ENCODE measurements at places on chromosomes 5 and 9.

DNA sequence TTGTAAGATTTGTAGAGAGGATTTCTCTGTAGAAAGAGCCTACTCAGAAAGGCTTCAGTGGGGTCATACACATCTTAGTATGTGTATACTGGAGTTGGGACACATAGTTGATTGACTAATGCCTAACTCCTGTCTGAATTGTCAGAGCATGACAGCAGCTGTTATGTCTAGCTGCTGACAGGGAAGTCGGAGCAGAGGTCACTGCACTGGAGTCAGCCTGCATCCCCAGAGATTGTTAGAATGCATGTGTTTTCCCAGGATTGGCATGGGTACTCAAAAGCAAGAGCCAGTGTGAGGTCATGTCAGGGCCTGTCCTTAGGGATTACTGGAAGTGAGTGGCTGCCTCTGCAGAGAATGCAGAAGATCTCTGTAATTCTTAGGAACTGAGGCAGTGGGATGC is 82.7 kb downstream of the ITGA1 start:
- no peak for DNase-seq

GRCh38 chr5:38401145-38401544 is 142.8 kb downstream of the EGFLAM start:
- DNase-seq: no peak

GRCh38 chr5:38636626-38637025 is 80.2 kb upstream of the LIFR start:
- DNase-seq: no peak

- DNase-seq: no peak
Observed at GRCh38 chr5:155004138-155004744, 9.3 kb upstream of the KIF4B start.

- no peak for DNase-seq
Observed at GRCh38 chr5:44885903-44886302, 77.2 kb downstream of the MRPS30 start.

- peak; percentile 92 for DNase-seq
Observed at GRCh38 chr5:109455598-109456096, 45.9 kb upstream of the PJA2 start.

- no peak for DNase-seq
Observed at GRCh38 chr9:127098916-127099553, 23.4 kb downstream of the ANGPTL2 start.

- no peak for DNase-seq
Observed at GRCh38 chr5:19258686-19259085, 729.3 kb downstream of the CDH18 start.

- no peak for DNase-seq
Observed at GRCh38 chr5:61051267-61051666, 106.3 kb downstream of the NDUFAF2 start.

- no peak for DNase-seq
Observed at GRCh38 chr9:38205279-38205678, 136.3 kb upstream of the SHB start.

- no peak for DNase-seq
Observed at GRCh38 chr5:36440300-36440699, 138.6 kb upstream of the RANBP3L start.

GRCh38 chr9:121818016-121818661 is 166.7 kb downstream of the DAB2IP start:
- DNase-seq: no peak

GRCh38 chr5:122114501-122114900 is 14.8 kb upstream of the ZNF474 start:
- DNase-seq: no peak

DNA sequence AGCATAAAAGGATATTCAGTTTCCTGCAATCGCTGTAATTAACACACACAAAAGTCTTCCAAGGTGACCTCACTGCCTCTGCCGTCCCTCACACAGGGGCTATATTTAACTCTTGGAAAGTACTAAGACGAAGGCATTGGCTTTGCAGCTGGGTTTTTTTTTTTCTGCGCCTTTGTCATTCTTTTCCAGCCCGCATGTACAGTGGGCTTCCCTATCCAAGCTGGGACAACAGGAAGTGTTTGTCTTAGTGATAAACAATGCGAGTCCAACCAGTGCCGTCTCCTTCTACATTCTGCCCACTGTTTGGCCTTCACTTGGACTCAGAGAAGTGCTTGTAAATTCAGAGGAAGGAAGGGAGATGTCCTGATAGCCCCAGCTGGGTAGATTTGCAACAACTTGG is 17.6 kb downstream of the AFAP1L1 start:
- no peak for DNase-seq

- no peak for DNase-seq
Observed at GRCh38 chr5:79518718-79519117, 4.8 kb upstream of the HOMER1 start.

GRCh38 chr9:7976167-7976755 is 176.7 kb upstream of the DMAC1 start:
- no peak for DNase-seq

- DNase-seq: no peak
Observed at GRCh38 chr9:134390947-134391318, 64.7 kb downstream of the RXRA start.

DNA sequence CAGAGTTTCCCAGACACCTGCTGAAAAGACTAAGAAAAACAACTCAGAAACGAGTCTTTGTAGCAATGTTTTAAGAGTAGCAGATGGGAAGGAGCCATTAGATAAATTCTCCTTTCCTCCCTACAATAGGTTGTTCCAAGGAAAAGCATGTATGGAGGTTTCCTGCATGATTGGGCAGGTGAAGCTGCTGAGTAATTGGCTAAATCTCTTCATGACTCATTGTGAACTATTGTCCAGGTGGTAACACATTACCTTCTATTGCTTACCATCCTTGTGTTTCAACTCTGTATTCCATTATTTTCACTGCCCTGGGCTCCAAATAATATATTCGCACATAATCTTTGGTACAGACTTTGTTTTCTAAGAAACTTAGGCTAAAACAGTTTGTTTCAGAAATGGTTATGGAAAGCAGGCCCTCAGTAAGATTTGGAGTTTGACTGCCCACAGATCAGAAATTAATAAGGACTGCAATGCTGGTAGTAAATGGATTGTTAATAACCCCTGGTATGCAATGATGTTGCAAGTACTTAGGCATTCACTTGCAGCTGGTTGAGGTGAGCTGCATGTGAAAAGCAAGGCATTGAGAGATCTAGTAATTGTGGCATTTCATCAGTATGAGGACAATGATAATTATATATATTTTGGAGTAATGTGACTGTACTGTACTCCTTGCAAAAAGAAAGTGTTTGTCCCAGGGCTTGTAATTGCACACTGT is 281.4 kb upstream of the VLDLR start:
- peak; percentile 59 for DNase-seq

DNA sequence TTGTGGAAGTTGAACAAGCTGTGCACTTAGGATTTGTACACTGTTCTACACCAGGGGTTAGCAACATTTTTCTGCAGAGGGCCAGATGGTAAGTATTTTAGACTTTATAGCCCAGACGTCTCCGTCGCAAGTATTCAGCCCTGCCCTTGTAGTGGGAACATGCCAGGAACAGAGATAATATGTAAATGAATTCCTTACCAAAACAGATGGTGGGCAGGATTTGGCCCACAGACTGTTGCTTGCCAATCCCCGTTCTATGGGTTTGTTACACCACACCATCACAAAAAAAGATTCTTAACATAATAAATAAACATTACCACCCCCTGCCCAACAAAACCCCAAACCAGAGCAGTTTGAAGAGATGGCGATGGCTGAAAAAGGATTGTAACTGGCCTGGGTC is 74.3 kb downstream of the AMBP start:
- DNase-seq: no peak

DNA sequence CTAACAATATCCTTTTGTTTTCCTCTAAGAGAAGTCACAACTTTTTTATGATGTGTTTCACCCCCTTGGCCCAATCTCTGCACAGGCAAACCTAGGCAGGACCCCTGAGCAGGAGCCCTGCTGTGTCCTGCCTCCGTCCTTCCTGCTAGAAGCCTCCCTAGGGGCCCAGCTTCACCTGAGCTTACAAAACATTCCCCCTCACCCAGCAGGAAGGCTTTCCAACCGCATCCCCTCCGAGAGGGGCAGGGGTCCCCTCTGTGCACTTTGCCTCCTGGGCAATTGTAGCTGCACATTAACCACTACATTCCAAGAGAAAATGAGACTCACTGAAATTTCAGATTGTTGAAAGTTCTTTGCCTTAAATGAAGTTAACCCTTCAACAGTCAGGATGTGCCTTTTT is 176.2 kb downstream of the IRX2 start:
- no peak for DNase-seq

- DNase-seq: no peak
Observed at GRCh38 chr5:86143837-86144236, 473.9 kb upstream of the COX7C start.

DNA sequence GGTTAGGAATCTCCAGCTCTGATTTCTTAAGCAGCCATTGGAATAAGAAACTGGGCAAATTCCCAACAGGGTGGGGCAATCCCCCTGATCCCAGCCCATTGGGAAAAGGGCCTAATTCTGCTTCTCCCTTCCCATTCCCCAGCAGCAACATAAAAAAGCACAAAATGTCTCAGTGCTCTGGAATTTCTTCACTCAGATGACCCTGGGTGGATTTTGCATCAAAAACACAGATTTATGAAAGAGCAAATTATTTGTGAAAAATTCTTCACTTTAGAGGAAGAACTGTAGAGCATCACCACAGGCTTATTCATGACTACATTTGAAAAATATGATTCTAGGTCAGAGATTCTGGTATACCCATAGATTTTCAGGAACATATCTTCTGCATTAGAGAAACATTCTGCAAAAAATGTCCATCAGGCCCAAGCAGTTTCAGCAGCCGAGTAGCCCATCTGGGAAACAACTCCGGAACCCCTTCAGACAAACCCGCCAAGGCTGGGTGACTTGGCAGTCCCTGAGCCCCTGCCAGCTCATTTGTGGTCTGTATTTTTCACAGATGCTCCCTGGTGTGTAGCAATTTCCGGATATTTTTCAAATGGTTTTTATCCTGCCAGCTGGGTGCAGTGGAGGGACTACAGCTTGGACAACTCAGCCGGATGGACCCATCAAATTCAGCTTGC is 102.1 kb upstream of the RANBP3L start:
- no peak for DNase-seq

DNA sequence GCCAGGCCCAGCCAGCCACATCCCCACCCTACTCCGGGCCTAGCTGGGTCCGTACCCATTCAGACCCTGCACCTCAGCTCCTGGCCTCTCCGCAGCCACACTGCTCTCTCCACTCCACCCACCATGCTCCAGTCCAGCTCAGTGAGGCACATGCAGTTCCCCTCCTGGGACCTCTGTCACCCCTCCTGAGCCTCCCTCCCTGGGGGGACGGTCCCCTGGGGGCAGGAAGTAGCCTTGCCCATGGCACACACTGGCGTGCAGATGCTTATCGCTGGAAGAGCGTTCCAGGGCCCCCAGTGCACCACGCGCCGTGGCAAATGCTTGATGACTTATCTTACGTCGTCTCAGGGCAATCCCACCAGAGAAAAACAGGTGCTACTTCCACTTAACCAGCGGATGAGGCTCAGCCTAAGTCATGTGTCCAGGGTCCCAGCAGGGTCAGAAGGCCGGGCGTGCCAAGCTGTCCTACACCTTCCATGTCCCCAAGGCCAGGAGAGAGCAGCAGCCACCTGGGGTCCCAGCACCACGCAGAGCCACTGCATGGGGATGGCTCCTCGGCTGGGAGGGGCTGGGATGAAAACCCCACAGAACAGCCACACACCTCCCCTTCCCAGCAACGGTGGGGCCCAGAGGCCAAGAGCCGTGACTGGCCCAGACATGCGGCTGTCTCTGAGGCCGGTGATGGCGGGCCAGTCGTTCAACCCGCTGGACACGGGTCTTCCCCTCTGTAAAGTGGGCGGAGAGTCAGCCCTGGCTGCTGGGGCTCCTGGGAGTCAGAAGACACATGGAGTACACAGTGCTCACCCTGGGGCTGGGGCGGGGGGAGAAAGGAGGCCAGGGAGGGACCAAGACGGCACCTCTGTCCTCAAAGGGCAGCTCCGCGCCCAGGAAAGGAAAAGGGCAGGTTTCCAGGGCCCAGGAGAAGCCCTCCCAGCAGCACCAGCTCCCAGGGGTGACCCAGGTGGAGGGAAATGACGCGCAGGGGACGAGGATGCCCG is 2.6 kb upstream of the CCDC187 start:
- no peak for DNase-seq

- no peak for DNase-seq
Observed at GRCh38 chr5:44364097-44364496, 25.1 kb downstream of the FGF10 start.

GRCh38 chr9:99628849-99629620 is 192.7 kb upstream of the NR4A3 start:
- no peak for DNase-seq

Measured in keratinocyte (primary cell).